COR-L47 (cell line): ENCODE measurements at places on chromosomes 2 and 18.
A peak's percentile ranks its signal among the peaks of the same experiment; 100 is the strongest.

- DNase-seq: no peak
Measured at GRCh38 chr18:46712406-46712805, 44.4 kb downstream of the ST8SIA5 start.

- DNase-seq: peak; percentile 32
Measured at GRCh38 chr2:207767461-207768167, 2.1 kb downstream of the FZD5 start.

DNA sequence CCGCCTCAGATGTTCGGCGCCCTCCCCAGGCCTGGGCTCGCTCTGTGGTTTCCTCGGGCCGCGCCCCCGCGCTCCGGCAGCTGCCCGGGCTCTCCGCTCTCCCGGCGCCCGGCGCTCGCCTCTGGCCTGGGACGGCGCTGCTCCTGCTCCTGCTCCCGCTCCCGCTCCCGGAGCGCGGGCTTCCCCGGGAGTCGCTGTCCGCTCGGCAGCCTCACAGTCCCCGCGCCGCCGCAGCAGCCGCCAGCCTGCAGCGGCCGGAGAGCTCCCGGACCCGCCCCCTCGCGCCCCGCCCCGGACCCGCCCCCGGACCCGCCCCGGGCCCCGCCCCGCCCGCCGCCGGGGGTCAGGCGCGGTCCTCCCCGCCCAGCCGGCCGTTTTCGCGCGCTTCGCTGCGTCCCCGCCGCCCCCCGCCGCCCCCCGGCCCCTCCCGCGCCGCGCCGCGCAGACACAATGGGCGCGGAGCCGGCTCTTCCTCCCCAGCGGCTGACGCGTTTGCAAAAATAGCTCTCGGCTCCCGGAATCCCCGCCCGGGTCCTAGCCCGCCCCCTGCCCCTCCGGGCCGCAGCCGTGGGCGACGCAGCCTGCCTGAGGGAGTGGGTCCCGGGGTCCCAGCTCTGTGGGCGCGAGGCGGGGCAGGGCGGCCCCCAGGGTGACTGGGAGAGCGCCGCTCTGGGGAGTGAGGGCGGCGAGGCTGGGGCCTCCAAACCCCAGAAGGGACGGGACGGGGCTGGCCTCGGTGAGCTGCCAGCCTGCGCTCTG lies at the start of gene ARL4C:
Gene ARL4C, minus strand, starts transcription at position 247 of the 759 bp plus-strand sequence. CDS start 495 bp downstream, outside the sequence.
- peak; percentile 37 for DNase-seq

GRCh38 chr2:8152392-8153257 lies 529.2 kb upstream of the ID2 start:
- no peak for DNase-seq

- DNase-seq: no peak
Measured at GRCh38 chr2:169673106-169673505, 21.1 kb downstream of the CFAP210 start.

DNA sequence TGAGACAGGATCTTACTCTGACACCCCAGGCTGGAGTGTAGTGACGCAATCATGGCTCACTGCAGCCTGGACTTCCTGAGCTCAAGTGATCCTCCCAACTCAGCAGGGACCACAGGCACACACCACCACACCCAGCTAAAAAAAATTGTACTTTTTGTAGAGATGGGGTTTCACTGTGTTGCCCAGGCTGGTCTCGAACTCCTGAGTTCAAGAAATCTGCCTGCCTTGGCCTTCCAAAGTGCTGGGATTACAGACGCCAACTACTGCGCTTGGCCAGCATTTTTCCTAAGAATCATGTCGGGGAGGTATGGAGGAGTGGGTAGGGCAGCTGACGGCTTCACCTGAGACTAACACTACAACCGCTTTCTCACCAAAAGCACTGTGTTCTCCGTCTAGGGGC lies 50.4 kb downstream of the CYP26B1 start:
- no peak for DNase-seq

- DNase-seq: no peak
Measured at GRCh38 chr2:62506421-62506750, 391 bp upstream of the TMEM17 start.

GRCh38 chr2:169172914-169173313 lies 103.6 kb downstream of the DHRS9 start:
- DNase-seq: no peak

- peak; percentile 43 for DNase-seq
Measured at GRCh38 chr2:181742922-181743722, 62.8 kb upstream of the NEUROD1 start.

DNA sequence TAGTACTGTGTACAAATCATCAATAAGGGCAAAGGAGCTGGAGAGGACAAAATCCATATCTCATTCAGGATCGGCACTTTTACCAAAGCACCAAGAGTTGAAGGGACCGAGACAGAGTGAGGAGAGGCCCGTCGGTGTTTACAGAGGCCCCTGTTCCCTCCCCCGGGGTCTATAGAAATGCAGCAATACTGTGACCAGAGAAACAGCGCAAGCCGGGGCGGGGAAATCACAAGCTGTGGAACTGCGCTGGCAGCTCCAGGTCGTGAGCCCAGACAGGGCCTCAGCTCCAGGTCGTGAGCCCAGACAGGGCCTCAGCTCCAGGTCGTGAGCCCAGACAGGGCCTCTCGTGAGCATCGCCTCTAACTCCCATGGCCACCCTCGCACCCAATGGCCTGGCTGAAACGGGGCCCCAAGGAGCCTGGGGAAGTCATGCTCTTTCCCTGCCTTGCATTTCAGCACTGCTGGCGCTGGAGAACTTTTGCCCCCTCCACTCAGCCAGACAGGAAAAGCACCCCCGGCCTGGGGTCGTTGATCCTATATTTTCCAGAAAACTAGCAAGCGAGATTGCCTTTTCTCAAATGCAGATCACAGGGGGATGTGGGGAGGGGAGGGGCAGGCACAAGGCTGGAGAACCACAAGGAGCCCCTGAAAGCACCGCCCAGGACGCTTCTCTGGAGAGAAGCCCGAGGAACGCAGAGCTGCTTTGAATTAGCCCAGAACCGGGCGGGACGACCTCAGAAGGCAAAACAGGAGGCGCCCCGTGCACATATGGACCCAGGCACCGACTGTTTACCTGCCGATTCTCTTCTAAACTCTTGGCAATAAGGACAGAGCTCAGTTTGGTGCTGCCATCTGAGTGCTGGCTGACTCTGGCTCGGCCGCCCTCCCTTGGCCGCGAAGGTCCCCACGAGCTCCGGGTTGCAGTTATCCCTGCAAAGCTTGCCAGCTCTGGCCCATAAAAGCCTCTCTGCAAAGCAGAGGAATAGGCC lies 223.7 kb downstream of the ACKR3 start:
- DNase-seq: no peak

- DNase-seq: no peak
Measured at GRCh38 chr18:24514439-24514838, 54.0 kb downstream of the HRH4 start.

DNA sequence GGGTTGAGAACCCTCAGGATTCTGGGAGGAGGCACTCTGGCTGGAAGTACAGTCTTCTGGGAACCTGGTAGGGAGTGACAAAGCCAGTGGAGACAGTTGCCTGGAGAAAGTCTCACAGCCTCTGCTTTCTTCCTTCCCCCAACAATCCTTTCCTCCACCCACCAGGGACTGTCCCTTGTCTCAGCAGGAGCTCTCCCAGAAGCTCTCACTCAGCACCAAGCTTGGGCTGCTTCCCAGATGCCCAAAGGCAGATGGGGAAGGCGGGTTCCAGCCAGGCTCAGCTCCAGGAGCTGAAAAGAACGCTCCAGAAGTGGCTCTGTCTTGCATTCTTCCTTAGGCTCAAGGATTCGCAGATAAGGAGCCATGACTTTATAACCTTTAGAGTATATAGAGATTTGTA lies 7.6 kb upstream of the NAGK start:
- no peak for DNase-seq

- DNase-seq: no peak
Measured at GRCh38 chr2:1269812-1270211, 143.5 kb upstream of the TPO start.

- DNase-seq: no peak
Measured at GRCh38 chr2:96470109-96470508, 35.0 kb downstream of the NEURL3 start.

GRCh38 chr2:156322686-156323231 lies 9.8 kb downstream of the NR4A2 start:
- no peak for DNase-seq

DNA sequence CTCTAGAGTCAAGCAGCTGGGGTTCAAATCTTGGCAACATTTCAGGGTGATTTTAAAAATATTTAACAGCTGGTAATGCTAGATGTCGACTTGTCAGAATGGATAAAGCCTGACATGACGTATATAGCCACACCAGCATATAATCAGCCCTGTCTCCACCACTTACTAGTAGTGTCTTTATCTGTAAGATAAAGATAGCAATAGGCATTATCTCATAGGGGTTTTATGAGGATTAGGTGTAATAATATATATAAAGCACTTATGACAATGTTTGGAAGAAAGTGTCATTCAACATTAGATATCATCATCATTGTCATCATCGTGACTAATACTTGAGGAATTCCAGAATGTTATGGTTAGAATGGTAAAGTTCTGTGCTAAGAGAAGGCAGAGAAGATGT lies 369.0 kb upstream of the CWC22 start:
- no peak for DNase-seq

- DNase-seq: no peak
Measured at GRCh38 chr2:120972286-120972685, 236.6 kb downstream of the GLI2 start.

DNA sequence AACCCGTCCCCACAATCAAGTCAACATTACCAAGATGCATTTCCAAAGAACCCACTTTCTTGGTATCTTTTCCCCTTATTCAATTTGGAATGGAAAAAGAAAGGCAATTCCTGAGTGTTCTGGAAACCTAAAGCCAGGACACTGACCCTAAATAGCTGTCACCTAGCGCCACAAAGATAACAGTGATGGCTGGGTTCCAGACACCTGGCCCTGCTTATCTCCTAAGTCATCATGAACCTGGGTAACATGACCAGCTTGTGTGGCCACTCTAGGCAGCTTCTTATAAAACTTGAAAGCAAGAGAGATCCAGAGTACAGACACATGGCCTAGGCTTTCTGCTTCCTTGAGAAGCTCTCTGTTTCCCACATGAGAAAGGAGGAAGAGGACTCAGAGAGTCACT lies 95.4 kb downstream of the BOD1L2 start:
- DNase-seq: no peak

DNA sequence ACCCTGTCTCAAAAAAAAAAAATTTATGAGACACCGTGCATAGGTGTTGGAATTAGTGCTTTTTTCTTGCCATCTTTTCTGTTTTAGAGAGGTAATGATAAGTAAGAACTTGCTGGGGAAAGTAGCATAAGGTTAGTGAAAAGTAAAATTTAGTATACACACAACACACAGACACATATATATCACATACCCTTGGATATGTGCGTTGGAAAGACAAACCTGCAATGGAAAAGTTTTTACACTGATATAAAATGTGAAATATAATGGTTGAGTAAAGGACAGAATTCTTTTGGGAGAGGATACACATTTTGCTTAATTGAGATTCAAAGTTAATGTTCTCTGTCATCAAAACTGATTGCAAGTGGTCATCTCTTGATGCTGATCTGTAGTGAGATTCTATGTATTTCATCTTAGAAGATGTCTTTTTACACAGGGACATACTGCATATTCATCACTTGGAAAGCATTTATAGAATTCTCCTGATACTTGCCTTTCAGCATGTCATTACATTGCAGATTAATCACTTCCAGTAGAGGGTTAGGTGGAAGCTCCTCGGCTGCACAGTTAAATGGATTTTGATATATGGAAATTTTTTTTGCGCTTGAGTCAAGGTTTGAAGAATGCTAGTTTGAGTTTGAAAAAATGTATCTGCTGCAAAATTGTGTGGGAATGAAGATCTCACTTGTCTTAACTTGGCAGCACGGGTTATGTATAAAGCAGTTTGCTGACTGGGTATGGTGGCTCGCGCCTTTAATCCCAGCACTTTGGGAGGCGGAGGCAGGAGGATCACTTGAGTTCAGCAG lies 13.5 kb downstream of the PPP1CB start:
- no peak for DNase-seq
